Astrocyte of the hippocampus (primary cell): ENCODE measurements at places on chromosomes 7 and 10.
A peak's percentile ranks its signal among the peaks of the same experiment; 100 is the strongest.

GRCh38 chr7:121752706-121753105, 120.3 kb upstream of the PTPRZ1 start:
- peak; percentile 26 for DNase-seq

- DNase-seq: no peak
Measured at GRCh38 chr7:148304083-148304335, 286.6 kb upstream of the C7orf33 start.

DNA sequence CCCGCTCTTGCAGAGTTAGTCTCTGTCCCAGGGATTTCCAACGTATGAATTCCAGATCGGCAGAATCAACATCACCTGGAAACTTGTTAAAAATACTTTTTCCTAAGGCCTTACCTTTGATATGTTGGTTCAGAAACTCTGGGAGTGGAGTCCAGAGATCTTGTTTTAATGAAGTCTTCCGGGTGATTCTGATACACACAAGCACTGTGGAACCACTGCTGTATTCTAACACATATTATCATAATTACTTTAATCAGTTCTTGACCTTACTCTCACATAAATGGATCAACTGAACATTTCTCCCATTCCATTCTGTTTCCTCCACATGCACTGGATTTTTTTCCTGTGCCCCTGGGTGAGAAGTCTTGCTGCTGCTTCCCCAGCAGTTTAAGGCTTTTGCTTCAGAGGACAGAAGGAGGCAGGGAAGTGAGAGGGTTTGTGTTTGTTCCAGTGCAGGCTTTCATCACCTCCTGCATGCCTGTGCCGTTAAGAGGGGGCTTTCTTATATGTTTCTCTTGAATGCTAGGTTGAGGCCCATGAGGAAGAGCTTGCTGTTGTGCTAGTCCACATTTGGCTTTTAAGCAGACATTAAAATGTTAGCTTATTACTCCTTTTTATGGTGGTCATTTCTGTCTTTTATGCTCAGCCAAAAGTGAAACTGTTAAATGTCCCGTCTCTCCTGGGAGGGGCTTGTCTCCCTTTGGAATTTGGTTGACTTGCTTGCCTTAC, 32.4 kb downstream of the CCSER2 start:
- peak; percentile 48 for DNase-seq

GRCh38 chr10:100020142-100020885, 10.6 kb upstream of the DNMBP start:
- DNase-seq: no peak

DNA sequence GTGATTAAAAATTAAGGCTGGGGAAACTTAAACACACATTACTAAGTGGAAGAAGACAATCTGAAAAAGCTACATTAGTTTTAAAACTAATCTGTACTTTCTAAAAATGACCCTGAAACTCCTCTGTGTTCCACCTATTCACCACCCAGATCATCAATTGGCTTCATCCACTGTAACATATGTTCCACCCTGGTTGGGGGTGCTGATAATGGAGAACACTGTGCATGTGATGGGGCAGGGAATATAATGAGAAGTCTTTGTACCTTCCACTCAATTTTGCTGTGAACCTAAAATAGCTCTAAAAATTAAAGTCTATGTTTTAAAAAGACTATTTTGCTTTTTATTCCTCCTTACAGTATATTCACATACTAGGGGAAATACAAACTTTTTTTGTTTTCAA, 132.7 kb downstream of the CNOT4 start:
- DNase-seq: no peak

DNA sequence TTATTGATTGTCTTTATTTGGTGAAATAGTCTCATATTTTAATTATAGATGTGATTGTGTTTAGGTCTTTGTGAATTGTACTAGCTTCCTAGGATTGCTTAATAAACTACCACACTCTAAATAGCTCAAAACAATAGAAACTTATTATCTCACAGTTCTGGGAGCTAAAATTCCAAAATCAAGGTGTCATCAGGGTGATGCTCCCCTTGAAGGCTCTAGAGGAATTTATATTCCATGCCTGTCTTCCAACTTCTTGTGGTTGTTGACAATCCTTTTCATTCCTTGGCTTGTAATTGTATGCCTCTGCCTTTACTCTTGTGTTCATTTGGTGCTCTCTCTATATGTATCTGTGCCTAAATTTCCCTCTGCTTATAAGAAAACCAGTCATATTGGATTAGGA, 155.3 kb upstream of the AKR1E2 start:
- DNase-seq: peak; percentile 39
